ENCODE measurements at places on chromosomes 3 and 15. TPM values are rescaled to one million over a fixed set of nuclear protein-coding genes. Genes with fewer than 3 reads are reported as not detected.

ALDH1L1 gene
- total RNA-seq = 24.6 TPM

TRAK1 gene
- total RNA-seq = 35.3 TPM

EPB42 gene
- 5.6 TPM for total RNA-seq

SLC28A1 gene
- total RNA-seq = 0.22 TPM

SLC9A9 gene
- 39.7 TPM for total RNA-seq

GOLGA8F gene
- 0.20 TPM for total RNA-seq

NDN gene
- 117 TPM for total RNA-seq

CLSTN2 gene
- total RNA-seq = 44.5 TPM

ATP13A4 gene
- 43.9 TPM for total RNA-seq

TEX55 gene
- total RNA-seq = not detected

CEP19 gene
- total RNA-seq = 5.8 TPM

MCF2L2 gene
- total RNA-seq = 9.6 TPM

C2CD4A gene
- total RNA-seq = 0.06 TPM

SERPINI2 gene
- total RNA-seq = 5.7 TPM

HCN4 gene
- 1.2 TPM for total RNA-seq

FRMD5 gene
- total RNA-seq = 20.8 TPM

RARRES1 gene
- total RNA-seq = 2.6 TPM

NEDD4 gene
- 11.6 TPM for total RNA-seq

NEK10 gene
- 33.1 TPM for total RNA-seq

IFT80 gene
- total RNA-seq = 71.4 TPM

SLITRK3 gene
- total RNA-seq = 4.7 TPM

CHRM5 gene
- 3.9 TPM for total RNA-seq

SAMMSON gene
- 0.40 TPM for total RNA-seq

HIGD2B gene
- total RNA-seq = not detected

PPM1L gene
- 47.9 TPM for total RNA-seq

TNFAIP8L3 gene
- 3.8 TPM for total RNA-seq

GOLGA8J gene
- 0.39 TPM for total RNA-seq

AHSG gene
- total RNA-seq = not detected

TMC3 gene
- 0.69 TPM for total RNA-seq

GOLGA8S gene
- 0.39 TPM for total RNA-seq

SAMD7 gene
- not detected for total RNA-seq

GOLGA6D gene
- total RNA-seq = 0.06 TPM

TIGIT gene
- 0.10 TPM for total RNA-seq

TMEM158 gene
- total RNA-seq = 4.8 TPM

RETNLB gene
- total RNA-seq = not detected

MYNN gene
- total RNA-seq = 36.8 TPM

SMAD6 gene
- 8.6 TPM for total RNA-seq

FAM107A gene
- 15.2 TPM for total RNA-seq

U2SURP gene
- total RNA-seq = 108 TPM

AMOTL2 gene
- total RNA-seq = 54.7 TPM

ADGRG7 gene
- total RNA-seq = not detected

MUC4 gene
- total RNA-seq = 3.1 TPM

SORD gene
- total RNA-seq = 13.5 TPM

SH3GL3 gene
- 105 TPM for total RNA-seq

GOLGA8T gene
- total RNA-seq = 1.1 TPM

DPPA4 gene
- total RNA-seq = 10.1 TPM

ALCAM gene
- total RNA-seq = 305 TPM

TNNC1 gene
- 3.3 TPM for total RNA-seq

FILIP1L gene
- total RNA-seq = 8.4 TPM

Measured in spinal cord (tissue), 10 donors.